ENCODE measurements at places on chromosomes 11 and 22.
A peak's percentile ranks its signal among the peaks of the same experiment; 100 is the strongest.

DNA sequence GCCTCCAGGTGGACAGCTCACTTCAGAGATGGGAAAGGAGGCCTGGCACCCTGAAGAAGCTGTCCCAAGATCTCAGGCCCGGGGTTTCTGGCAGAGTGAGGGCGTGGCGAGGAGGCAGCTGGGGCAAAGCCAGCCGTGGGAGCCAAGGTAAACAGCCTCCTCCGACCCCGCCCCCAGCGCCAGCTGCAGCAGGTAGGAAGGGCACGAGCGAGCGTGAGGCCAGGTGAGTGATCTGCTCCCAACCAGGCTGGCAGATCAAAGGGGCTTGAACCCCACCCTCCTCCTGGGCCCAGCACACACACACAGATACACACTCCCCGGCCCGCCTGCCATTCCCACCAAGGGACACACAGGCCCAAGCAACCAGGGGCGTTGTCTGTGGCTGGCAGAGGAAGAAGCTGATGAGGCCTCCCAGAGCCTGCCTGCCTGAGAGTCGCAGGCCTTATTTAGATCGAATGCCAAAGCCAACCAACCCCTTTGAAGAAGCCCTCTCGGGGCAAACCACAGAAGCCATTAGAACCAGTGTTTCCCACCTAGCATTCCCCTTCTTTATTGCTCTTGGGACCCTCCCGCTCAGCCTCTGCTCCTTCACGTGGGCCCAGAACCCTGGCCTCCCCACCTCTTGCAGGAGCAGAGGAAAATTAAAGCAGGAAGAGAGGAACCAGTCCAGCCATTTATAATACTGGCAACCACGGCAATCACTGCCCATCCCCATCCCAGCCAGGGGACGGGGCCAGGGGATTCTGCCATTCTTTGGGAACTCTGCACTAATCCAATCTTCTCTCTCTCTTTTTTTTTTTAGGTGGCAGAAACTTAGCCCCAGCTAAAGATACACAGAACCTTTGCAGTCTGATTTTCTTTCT is 5.0 kb downstream of the PDGFB start:
- DNase-seq = no peak

GRCh38 chr11:121254756-121255155 is 37.8 kb upstream of the SC5D start:
- DNase-seq = no peak

- DNase-seq = no peak
Observed at GRCh38 chr11:123298488-123299447, 103.7 kb upstream of the CLMP start.

- DNase-seq = peak; percentile 63
Observed at GRCh38 chr22:31676700-31677099, 14.7 kb upstream of the PISD start.

GRCh38 chr11:45655012-45655283 is 10.5 kb downstream of the CHST1 start:
- DNase-seq = no peak

GRCh38 chr11:131299598-131300438 is 70.6 kb upstream of the NTM start:
- no peak for DNase-seq

GRCh38 chr22:21942407-21943343 is 10.0 kb downstream of the PPM1F start:
- DNase-seq = peak; percentile 55

GRCh38 chr11:72642043-72642883 is 32.0 kb downstream of the PDE2A start:
- peak; percentile 25 for DNase-seq

DNA sequence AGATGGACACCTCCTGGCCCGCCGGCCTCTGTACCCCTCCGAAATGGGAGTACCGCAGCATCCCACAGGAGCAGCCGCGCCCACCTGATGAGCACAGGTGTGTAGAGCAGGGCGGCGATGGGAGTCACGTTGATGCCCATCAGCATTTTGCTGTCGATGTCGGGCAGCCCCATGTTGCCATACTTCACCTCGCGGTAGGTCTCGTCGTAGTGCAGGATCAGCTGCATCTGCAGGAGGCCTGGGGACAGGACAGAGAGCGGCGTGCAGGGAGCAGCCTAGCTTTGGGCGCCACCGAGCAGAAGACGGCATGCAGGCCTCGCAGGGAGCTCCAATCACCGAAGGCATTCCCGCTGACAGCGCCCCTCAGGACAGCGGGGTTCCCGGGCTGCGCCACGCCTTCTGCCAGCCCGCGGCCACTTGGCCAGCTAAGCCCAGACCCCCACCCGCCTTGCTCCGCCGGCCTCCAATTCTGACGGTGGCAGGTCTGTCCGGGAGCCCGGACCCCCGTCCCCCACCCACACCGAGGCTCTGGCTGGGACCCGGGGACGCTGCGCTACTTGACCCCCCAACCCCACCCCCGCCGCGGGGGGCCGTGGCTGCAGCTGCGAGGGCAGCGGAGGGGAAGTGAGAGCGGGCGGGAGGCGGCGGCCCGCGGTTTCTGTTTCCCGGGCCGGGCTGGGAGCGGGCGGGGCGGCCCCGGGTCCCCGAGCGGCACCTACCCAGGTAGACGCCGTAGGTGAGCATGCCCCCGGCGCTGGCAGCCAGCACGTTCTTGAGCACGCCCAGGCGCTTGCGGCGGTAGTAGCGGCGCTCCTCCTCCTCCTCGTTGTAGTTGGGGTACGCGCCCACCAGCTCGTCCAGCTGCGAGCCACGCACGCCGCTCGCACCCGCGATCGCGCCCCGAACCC is 705 bp downstream of the UNC93B1 start:
- DNase-seq = no peak

- no peak for DNase-seq
Observed at GRCh38 chr11:3972431-3972830, 117.0 kb downstream of the STIM1 start.

DNA sequence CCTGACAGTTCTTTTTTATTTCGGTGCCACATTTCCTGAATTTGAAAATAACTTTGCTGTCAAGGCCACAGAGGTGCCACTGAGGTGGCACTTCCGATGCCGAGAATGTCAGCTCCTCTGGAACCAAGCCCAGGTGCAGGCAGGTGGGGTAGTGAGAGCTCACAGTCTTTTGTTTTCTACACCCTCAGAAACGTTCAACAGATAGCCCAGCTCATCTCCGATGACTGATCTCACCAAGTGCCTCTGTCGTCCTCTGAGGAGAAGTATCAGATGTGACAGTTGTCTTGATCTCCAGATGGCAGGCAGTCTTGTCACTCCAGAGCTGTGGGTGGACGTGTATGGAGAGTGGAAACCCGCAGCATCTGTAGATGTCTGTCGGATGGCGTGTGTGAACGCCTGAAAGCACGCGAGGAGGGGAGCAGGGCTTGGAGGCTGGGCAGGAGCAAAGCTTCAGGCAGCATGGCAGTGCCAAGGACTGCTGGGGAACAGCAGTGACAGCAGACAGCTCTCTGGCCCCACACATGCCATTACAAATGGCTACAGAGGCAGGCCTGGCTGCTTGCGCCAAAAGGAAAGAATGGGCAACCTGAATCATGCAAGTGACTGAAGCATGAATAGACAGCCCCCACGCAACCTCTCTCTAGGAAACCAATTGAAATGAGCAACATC is 877.0 kb downstream of the OPCML start:
- no peak for DNase-seq

DNA sequence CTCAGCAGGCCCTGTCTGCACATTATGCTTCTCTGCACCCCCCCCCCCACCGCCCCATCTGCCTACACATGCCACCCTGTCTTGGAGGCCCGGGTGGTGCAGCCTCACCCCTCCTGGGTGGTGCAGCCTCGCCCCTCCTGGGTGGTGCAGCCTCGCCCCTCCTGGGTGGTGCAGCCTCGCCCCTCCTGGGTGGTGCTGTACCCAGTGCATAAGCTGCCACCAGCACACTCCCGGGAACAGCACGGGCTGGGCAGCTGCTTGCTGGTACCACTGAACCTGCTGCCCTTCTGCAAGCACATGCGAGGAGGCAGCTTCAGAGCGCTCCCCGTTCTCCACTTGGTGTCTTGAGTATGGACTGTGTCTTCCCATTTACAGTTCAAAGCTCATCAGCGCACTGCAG is 69.3 kb downstream of the NCAPD3 start:
- no peak for DNase-seq
